ENCODE measurements at places on chromosomes 1 and 21. TPM values are rescaled to one million over a fixed set of nuclear protein-coding genes. Genes with fewer than 3 reads are reported as not detected.

DNA sequence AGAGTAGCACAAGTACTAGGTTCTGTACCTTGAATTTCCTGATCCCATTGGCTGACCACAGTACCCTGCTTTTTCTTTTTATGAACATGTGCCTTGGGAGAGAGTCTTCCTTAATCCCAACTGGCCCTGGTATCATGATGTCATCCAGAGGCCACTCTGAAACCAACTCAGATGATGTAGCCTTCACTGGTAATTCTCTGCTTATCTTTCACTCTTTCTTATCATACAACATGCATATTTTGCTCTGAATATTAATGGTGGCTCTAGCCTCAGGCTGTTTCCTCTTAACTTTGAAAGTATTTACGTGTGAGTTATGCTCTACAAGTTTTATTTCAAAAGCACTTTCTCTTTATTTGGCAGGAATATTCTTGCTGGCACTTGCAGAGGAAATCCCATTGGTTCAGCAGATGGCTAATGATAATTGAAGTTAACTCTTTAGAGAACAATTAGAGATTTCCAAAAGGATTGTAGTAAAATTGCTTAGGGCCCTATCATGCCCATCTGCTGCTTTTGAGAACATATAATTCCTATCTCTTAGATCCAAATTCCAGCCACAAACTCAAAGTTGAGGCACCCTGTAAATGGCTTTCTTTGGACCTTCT lies 86.1 kb downstream of the PTGER3 start:
- no peak for DNase-seq

- DNase-seq: no peak
Measured at GRCh38 chr1:209883341-209883971, 54.6 kb upstream of the SYT14 start.

- DNase-seq: peak; percentile 45
Measured at GRCh38 chr1:183635099-183635605, 431 bp downstream of the ARPC5 start.

DNA sequence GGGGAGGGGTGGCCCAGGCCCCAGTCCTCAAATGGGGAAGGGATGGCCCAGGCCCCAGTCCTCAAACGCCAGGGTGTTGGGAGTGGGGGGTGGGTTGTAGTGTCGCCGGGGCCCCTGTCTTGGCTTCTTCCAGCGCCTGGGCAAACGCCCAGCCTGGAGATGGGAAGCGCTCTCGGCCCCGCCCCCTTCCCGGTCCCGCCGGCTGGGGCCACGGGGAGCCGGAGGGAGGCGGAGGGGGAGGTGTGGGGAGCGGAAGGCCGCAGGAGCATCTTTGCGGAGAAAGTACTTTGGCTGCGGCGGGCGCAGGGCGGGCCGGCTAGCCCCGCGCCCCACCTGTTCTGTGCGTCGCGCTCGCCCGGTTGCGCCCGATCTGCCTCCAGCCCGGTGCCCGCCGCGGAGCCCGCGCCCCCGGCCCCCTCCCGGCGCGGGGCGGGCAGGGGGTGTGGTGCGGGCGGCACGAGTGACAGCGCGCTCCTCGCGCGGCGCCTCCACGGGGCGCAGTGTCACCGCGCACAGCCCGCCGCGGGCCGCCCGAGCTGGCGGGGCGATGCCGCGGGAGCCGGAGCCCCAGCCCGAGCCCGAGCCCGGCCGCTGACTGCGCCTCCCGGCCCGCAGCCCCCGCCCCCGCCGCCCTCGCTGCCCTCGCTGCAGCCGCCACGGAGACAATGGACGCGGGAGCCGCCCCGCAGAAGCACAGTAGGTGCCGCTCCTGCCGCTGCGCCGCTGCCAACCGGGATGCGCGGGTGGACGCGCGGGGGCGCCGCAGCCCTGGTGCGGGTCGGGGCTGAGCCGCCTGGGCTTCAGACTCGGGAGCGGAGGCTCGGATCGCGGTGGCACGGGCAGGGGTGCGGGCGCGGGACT lies 31.1 kb upstream of the PEX10 start:
- DNase-seq: no peak

GRCh38 chr1:158800526-158800925 lies 19.5 kb upstream of the OR6N2 start:
- DNase-seq: no peak

- DNase-seq: no peak
Measured at GRCh38 chr1:19564366-19564765, 79.0 kb upstream of the CAPZB start.

DNA sequence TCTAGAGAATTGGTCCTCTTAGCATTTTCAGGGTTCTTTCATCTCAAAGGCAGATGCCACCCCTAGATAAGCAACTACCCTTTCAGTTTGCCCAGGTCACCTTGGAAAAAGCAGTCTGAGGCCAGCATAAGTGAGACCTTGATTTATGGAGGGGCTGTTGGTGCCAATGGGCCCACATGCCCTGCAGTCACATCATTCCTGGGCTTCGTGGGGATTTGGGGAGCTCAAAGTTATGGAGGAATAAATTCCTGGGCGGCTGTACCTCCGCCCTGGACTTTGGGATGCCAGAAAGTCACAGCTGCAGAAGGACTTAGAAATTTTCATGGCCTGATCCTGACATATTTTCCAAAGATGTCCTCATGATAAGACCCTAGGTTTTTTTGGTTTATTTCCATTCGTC lies 2.7 kb upstream of the SDHB start:
- no peak for DNase-seq

- no peak for DNase-seq
Measured at GRCh38 chr1:186175588-186175987, 199.5 kb downstream of the TPR start.

DNA sequence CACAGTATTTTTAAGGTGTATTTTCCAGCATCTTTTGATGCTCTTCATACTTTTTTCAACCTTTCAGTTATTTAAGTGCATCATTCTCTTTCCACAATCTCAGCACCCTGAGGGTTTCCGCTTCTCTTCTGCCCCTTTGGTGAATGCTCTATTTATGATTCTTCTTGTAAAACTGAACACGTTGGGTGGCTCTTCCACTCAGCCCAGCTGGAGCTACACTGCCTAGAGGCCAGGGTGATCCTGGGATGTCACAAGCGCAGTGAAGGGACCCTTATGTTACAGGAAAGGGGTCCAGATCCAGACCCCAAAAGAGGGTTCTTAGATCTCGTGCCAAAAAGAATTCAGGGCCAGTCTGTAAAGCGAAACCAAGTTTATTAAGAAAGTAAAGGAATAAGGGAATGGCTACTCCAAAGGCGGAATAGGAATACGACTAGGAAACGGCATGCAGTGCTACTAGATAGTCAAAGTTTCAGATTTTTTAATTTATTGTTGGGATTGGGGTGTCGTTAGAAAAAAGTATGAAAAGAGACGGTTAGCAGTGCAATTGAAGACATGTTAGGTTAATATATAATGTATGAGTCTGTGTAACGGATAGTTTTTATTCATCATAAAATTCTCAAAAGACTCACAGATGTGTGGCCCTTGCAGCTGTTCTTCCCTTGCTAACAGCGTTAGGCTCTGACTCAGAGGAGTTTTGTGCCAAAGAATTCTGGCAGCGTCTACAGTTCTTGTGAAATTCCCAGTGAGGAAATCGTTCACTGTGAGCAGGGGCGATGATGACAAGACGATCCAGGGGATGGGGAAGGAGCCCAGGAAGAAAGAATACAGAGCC lies 14.4 kb upstream of the ERVH48-1 start:
- peak; percentile 95 for DNase-seq

DNA sequence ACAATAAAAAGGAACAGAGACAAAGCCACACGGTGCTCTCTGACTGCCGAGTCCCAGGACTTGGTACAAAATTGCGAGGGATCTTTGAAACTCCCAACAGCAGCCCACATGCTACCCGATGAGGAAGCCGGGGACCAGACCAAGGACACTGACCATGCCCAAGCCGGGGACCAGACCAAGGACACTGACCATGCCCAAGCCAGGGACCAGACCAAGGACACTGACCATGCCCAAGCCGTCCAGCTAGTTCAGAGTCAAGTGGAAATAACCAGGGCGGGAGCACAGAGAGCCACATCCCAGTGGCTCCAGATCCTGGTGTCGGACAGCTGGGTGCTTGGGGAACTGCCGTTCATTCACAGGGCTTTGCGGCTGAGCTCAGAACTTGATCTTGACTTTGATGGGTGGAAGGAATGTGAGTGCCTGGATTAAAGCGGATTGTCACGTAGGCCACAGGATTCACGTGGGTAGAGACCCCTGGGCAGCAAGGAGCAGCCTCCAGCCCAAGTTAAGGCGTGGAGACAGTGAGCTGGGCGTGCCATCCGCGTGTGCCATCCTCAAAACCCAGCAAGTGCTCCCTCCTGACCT lies 16.5 kb upstream of the TRAPPC10 start:
- DNase-seq: no peak

DNA sequence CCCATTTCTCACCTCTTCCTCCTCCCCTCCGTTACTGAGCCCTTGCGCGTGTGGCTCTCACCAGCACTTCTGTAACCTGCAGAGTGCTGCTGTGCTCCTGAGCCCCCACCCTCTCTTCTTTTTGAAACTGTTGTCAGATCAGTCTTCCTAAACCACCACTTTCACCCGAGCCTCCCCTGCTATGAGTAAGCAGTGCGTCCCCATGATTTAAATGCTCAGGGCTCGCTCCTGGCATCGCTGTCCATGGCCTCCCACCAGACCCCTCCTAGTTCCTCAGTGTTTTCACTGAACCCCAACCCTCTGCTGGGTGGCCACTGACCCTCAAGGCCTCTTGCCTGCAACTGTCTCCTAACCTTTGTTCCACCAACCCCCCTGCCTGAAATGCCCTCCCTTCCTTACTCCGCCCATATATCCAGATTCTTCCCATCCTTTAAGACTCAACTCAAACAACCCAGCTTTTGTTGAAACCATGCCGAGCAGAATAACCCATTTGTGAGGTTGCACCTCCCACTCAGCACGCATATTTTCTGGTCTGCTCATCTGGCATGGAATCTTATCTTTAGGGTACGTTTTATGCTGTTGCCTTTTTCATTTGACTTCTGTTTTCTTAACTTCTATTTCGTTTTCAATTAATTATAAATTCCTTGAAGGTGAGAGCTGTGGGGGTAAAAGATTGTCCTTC lies 64.5 kb upstream of the FAM3B start:
- no peak for DNase-seq

DNA sequence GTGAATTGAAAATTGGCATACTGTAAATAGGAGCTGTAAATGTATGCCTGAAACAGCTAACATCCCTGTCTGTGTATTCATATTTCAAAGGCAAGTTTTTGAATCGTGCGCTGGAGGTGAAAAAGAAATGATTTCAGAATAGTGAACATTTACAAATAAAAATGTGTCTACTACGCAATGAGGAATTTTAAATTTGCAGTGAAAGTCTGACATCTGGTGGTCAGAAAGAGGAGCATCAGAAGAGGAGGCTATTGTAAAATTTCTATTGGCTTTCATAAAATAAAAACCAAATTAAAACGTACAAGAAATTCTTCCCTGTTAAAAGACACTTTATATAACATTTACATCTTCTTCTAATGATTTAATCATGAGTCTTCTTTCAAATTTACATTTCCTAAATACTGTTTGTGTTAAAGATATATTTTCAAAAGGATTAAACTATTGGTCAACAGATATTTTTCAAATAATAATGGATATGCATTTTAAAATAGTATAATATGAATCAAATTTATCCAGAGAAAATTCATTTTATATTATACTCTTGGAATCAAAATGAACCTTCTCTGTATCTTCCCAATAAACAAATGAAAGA lies 113.7 kb upstream of the RRP15 start:
- no peak for DNase-seq

DNA sequence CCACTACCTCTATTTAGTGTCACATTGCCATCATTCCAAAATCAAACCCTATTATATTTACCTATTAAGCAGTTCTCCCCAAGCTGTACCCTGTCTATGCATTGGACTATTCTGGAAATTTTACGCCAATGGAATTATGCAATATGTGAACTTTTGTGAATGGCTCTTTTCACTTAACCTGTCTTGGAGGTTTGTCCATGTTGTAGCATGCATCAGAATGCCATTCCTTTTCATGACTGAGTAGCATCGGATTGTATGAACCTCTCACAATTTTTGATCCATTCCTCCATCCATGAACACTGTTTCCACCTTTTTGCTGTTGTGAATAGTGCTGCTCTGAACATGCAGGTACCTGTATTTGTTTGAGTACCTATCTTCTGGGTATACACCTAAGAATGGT lies 33.7 kb downstream of the FAM163A start:
- no peak for DNase-seq

- DNase-seq: no peak
Measured at GRCh38 chr1:201264554-201264953, 18.8 kb upstream of the PKP1 start.

GRCh38 chr1:115127539-115127938 lies 38.2 kb upstream of the TSPAN2 start:
- DNase-seq: no peak

The LYPD8 gene
- not detected for total RNA-seq

The TPTE gene
- 0.21 TPM for total RNA-seq

The REN gene
- total RNA-seq: not detected

The ASPM gene
- 38.0 TPM for total RNA-seq

The PRKCZ gene
- 0.29 TPM for total RNA-seq

The TMPRSS2 gene
- total RNA-seq: not detected

The MAP1LC3C gene
- 0.59 TPM for total RNA-seq

All from uterus (tissue), 4 donors.